ENCODE measurements at places on chromosomes 7 and 10. TPM values are rescaled to one million over a fixed set of nuclear protein-coding genes. Genes with fewer than 3 reads are reported as not detected.

- H3K27ac ChIP-seq = no peak overlapping the region
- H3K4me1 ChIP-seq = no peaks in the 10 kb centered on the region
- H3K27me3 ChIP-seq = no peaks in the 10 kb centered on the region
- H3K4me3 ChIP-seq = no peak overlapping the region
These were observed 172.5 kb upstream of the CELF2 start for GRCh38 chr10:10845185-10845584.

GRCh38 chr7:21999896-22000295, 54.2 kb upstream of the CDCA7L start:
- H3K36me3 ChIP-seq = no peaks in the 10 kb centered on the region
- H3K27ac ChIP-seq = no peak overlapping the region
- no peak overlapping the region for H3K4me3 ChIP-seq
- 0 out of 2 replicates have a peak, but pooled peaks cover 3% of the 10 kb centered on the region for H3K4me1 ChIP-seq
- DNase-seq = peak; percentile 13

DNA sequence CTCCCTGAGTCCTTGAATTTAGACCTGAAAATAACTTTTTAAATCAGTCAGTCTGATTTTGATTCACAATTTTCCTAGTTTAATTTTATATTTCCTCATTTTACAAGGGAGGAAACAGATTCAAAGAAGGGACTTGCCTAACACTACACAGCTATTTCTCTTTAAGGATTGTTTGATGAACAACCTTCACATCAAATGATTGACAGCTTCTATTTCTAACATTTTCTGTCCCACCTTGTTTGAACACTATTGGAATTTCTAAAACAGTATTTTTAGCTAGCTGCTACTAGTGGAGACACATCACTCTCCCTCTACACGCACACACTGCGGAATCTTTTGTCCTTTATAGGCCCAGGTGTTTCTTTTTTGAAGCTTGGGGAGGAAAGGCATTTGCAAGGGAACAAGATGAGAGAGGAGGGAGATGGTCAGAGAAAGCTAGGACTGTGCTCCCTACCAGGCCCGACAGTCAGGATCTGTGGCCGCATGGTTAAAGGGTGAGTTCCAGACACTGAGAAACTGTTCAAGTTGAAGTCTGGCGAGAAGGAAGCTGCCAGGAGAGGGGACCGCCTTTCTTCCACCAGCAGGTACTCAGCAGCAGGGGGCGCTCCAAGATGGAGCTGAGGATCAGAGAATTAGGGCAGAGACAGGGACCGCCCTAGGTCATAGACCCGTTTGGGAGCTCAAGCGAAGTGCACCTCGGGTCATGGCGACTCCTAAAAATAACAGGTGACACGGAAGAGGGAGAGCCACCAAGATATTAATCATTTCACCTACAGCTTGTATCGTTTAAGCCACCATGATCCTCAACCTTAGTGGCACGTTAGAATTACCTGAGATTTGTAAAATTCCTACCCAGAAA, 49.7 kb downstream of the DNAJC12 start:
- peaks cover 2% of the 10 kb centered on the region for H3K4me1 ChIP-seq
- H3K27me3 ChIP-seq = peaks cover 6% of the 10 kb centered on the region
- no peak overlapping the region for H3K27ac ChIP-seq
- DNase-seq = no peak
- H3K36me3 ChIP-seq = no peaks in the 10 kb centered on the region

DNA sequence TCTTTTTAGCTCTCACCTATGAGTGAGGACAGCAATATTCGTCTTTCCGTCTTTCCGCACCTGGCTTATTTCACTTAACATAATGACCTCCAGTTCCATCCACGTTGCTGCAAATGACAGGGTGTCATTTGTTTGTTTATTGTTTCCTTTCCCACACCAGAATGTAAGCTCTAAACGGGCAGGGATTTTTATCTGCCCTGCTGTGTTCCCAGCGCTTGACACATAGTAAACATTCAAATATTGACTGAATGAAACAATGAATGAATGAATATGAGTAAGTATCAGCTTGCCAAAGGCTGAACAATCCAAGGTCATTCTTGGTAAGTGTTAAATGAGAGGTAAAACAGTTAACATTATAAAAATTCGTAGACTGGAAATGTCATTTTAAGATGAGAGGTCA, 12.8 kb downstream of the SH3PXD2A start:
- H3K4me1 ChIP-seq = peaks cover 6% of the 10 kb centered on the region
- H3K27ac ChIP-seq = no peak overlapping the region

DNA sequence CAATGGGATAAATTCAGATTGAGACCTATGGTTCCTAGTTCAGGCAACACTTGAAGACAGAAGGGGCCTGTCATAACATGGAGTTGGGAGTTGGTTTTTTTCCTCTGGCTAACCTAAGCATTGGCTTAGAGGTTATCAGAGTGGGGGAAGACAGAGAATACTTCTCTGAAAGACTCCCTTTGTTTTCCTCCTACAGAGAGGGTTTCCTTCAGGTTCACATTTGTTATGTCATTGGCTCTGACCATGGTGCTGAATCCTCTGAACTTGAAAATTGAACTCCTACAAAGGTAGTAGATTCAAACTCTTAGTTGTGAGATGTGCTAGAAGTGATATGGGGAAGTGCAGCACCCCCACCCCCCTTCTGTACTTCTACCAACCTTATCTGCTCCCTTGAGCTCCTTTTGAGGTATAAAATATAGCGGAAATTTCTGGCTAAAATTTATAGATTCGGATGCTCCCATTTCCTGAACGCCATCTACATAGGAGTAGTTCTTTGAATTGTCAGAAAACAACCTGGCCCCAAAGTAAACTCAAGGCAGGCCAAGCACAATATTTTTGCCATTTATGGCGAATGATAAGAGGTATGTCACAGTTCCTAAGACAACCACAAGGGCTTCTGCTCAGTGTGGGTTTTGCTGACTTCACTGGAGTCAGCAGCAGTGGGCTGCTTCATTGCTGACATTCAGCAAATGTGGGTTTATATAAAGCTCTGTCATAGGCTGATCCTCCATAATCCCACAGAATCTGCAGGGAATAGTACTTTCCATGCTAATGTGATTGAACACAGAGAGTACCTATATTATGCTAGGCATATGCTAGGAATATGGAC, 131.6 kb upstream of the KLF14 start:
- H3K4me3 ChIP-seq = no peak overlapping the region
- DNase-seq = peak; percentile 61
- no peaks in the 10 kb centered on the region for H3K27me3 ChIP-seq
- H3K27ac ChIP-seq = no peak overlapping the region
- peaks cover 39% of the 10 kb centered on the region for H3K36me3 ChIP-seq

DNA sequence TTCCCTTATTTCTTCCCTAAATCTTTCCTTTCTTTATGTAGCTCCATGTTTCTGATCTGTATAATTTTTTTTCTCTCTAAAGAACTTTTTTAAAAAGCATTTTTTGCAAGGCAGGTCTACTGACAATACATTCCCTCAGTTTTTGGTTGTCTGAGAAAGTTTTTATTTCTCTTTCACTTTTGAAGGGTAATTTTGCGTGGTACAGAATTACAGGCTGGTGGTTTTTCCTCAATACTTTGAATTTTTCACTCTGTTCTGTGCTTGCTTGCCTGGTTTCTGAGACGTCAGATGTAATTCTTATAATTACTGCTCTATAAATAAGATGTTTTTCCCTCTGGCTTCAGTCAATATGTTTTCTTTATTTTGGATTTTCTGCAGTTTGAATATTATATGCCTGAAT, 205.4 kb upstream of the VSTM2A start:
- H3K27me3 ChIP-seq = no peaks in the 10 kb centered on the region
- H3K4me3 ChIP-seq = no peak overlapping the region
- no peaks in the 10 kb centered on the region for H3K4me1 ChIP-seq
- H3K36me3 ChIP-seq = no peaks in the 10 kb centered on the region

GRCh38 chr7:155571581-155572345, 25.4 kb upstream of the CNPY1 start:
- no peaks in the 10 kb centered on the region for H3K27me3 ChIP-seq
- H3K27ac ChIP-seq = no peak overlapping the region
- DNase-seq = no peak
- no peaks in the 10 kb centered on the region for H3K36me3 ChIP-seq
- no peak overlapping the region for H3K4me3 ChIP-seq

EPO gene
- not detected for total RNA-seq

All from IMR-90 (cell line).